Heart left ventricle (tissue), 16 donors: ENCODE measurements at places on chromosomes 1 and 21.
A peak's percentile ranks its signal among the peaks of the same experiment; 100 is the strongest.

- H3K27me3 ChIP-seq: no peaks in the 10 kb centered on the region
- no peak for DNase-seq
- no peak overlapping the region for H3K4me3 ChIP-seq
- no peaks in the 10 kb centered on the region for H3K4me1 ChIP-seq
- H3K27ac ChIP-seq: no peak overlapping the region
These were observed 31.2 kb downstream of the IRF2BP2 start for GRCh38 chr1:234578735-234579134.

DNA sequence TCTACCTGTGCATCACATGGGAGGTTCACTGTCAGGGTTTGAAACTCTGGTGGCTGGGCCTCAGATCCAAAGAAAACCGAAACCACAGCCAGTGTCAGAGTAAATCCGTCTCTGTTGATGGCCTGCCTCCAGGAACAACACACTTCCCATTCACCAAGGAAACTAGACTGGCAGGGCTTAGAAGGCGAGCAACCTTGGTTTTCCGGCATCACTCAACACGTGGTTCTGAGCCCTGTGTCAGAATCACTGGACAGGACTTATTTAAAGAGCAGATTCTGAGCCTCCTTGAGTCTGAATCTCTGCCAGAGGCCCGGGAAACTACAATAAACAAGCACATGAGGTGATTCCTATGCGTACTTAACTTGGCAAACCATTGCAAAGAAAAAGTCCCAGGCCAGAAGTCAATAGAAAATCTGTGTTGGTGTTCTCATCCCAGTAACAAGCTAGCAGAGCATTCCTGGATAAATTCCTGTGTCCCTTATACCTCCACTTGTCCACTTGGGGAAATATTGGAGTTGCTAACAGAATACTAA lies 70.0 kb downstream of the KCTD3 start:
- H3K36me3 ChIP-seq: no peaks in the 10 kb centered on the region
- no peaks in the 10 kb centered on the region for H3K27me3 ChIP-seq
- H3K27ac ChIP-seq: no peak overlapping the region
- DNase-seq: no peak
- H3K4me1 ChIP-seq: no peaks in the 10 kb centered on the region
- peak overlapping the region; percentile 13 for H3K4me3 ChIP-seq

GRCh38 chr1:238254935-238255334 lies 364.2 kb upstream of the ZP4 start:
- no peak for DNase-seq
- H3K27me3 ChIP-seq: no peaks in the 10 kb centered on the region
- no peaks in the 10 kb centered on the region for H3K4me1 ChIP-seq
- H3K36me3 ChIP-seq: no peaks in the 10 kb centered on the region
- no peak overlapping the region for H3K4me3 ChIP-seq

GRCh38 chr1:161206411-161207140 lies 4.4 kb downstream of the NDUFS2 start:
- peaks cover 64% of the 10 kb centered on the region for H3K36me3 ChIP-seq
- DNase-seq: peak; percentile 68
- no peaks in the 10 kb centered on the region for H3K27me3 ChIP-seq
- no peak overlapping the region for H3K4me3 ChIP-seq
- peaks cover 6% of the 10 kb centered on the region for H3K4me1 ChIP-seq

GRCh38 chr1:154780541-154780940 lies 89.5 kb downstream of the KCNN3 start:
- H3K4me3 ChIP-seq: no peak overlapping the region
- DNase-seq: no peak
- no peaks in the 10 kb centered on the region for H3K27me3 ChIP-seq
- H3K36me3 ChIP-seq: no peaks in the 10 kb centered on the region
- H3K4me1 ChIP-seq: no peaks in the 10 kb centered on the region

- no peak for DNase-seq
- peak overlapping the region; percentile 81 for H3K27ac ChIP-seq
- no peaks in the 10 kb centered on the region for H3K4me1 ChIP-seq
These were observed 12.1 kb upstream of the CDK11B start for GRCh38 chr1:1670866-1671265.

- no peak overlapping the region for H3K4me3 ChIP-seq
- no peaks in the 10 kb centered on the region for H3K4me1 ChIP-seq
- H3K36me3 ChIP-seq: no peaks in the 10 kb centered on the region
- H3K27ac ChIP-seq: no peak overlapping the region
- DNase-seq: no peak
- H3K27me3 ChIP-seq: no peaks in the 10 kb centered on the region
These were observed 205.9 kb upstream of the DPYD start for GRCh38 chr1:98126740-98127139.

- no peaks in the 10 kb centered on the region for H3K27me3 ChIP-seq
- H3K36me3 ChIP-seq: no peaks in the 10 kb centered on the region
- H3K27ac ChIP-seq: no peak within 1 kb of the TSS
- DNase-seq: no peak
- no peaks in the 10 kb centered on the region for H3K4me1 ChIP-seq
These were observed at the start of gene OR6F1 for GRCh38 chr1:247716546-247716945. OR6F1 (minus strand) TSS chr1:247716646; CDS start chr1:247712755, 3,891 bp downstream.

DNA sequence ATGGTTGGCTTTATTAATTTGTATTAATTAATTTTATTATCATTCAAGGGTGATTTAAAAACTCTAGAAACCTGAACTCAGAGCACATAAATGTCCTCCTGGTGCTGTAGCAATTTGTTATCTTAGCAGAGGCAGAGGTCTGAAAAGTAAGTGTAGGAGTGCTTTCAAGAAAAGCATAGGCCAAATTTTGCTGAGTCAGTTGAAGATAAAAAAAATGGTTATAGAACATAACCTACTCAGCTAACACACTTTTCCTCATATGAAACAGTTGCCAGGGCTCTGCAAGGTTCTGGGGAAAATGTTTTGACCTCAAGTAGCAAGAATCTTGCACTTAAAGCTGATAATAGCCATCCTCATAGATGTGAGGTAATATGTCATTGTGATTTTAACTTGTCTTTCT lies 53.5 kb upstream of the CHODL start:
- no peaks in the 10 kb centered on the region for H3K4me1 ChIP-seq
- no peak overlapping the region for H3K27ac ChIP-seq
- no peak overlapping the region for H3K4me3 ChIP-seq
- DNase-seq: no peak

DNA sequence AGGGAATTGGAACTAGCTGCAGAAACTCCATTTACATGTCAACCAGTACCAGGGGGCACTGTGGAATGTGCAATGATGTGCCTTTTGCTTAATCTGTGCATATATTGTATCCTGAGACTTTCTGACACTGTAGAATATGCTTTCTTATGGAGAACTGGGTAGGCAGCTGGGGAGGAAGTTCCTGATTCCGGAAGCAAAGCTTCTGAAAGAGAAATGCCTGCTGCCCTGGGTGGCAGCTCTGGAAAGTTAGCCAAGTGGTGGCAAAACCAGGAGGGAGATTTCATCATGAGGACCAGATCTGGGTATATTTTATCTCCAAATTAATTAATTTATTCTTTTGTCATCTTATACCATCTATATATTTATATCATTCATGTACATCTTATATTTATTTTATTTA lies 116.7 kb downstream of the XCL2 start:
- H3K36me3 ChIP-seq: no peaks in the 10 kb centered on the region
- no peaks in the 10 kb centered on the region for H3K27me3 ChIP-seq
- no peak overlapping the region for H3K27ac ChIP-seq

DNA sequence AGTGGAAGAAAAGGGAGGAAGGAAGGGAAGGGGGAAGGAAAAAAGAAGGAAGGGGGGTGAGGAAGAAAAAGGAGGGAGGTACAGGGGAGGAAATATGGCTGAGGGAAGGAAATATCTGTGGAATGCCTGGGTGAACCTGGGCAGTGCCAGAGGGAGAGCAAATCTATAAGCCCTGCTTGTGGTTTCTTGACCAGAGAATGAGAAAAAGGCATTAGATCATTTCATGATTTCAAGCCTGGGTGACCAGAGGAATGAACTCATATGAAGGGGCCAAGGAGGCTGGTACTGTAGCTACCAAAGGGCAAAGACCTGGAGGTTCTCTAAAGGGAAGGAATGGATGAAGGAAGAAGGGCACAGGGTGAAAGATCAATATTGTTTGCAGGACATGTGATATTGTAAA lies 31.4 kb downstream of the GNG12 start:
- H3K36me3 ChIP-seq: no peaks in the 10 kb centered on the region
- H3K27me3 ChIP-seq: no peaks in the 10 kb centered on the region
- peaks cover 19% of the 10 kb centered on the region for H3K4me1 ChIP-seq

- no peaks in the 10 kb centered on the region for H3K27me3 ChIP-seq
- no peak for DNase-seq
- no peak overlapping the region for H3K4me3 ChIP-seq
- no peaks in the 10 kb centered on the region for H3K36me3 ChIP-seq
- no peak overlapping the region for H3K27ac ChIP-seq
These were observed 168.6 kb downstream of the KAZN start for GRCh38 chr1:14767075-14767474.

DNA sequence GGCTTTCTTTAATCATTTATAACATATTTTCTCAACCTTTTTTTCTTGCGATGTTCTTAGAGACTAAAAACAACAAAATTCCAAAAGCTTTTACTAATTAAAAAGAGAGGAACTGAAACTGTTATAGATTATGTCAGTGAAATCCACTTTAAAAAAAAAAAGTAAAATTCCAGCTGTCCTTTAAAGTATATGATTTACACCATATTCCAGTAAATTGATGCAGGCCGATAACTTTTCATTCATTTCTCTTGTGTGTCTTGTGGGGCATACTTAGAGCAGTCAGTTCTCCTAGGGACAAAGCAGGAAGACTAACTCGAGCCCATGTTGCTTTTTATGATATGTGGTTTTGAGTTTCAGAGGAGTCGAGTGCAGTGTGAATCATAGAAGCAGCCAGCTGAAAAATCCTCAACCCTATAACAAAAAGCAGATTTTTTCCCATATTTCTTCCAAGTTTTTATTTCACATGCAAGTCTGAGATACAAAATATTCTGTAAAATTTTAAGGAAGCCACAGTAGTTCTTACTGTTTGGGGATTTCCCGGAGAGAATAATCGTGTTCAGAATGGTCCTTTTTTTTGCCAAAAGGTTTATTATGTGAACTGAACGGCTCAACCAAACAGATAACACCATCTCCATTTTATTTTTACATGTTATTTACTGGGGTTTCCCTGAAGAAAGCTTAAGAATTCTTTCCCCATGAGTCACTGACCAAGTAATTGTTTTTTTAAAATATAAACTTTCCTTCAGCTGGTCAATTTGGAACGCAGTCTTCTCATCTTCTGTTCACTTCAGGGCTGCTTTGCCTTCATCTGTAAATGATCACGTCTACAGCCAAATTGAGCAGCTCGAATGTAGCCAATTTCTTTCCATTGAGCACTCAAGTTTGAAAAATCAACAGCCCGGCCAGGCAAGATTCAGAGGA lies 77.0 kb upstream of the C1orf105 start:
- H3K27ac ChIP-seq: peak overlapping the region; percentile 74
- no peaks in the 10 kb centered on the region for H3K27me3 ChIP-seq
- no peaks in the 10 kb centered on the region for H3K36me3 ChIP-seq
- no peaks in the 10 kb centered on the region for H3K4me1 ChIP-seq
- no peak for DNase-seq
- H3K4me3 ChIP-seq: no peak overlapping the region

- H3K27me3 ChIP-seq: no peaks in the 10 kb centered on the region
- no peak overlapping the region for H3K27ac ChIP-seq
- no peak for DNase-seq
- H3K36me3 ChIP-seq: no peaks in the 10 kb centered on the region
- no peaks in the 10 kb centered on the region for H3K4me1 ChIP-seq
- no peak overlapping the region for H3K4me3 ChIP-seq
These were observed 146.9 kb downstream of the PDE4B start for GRCh38 chr1:65939636-65940035.

- H3K27me3 ChIP-seq: no peaks in the 10 kb centered on the region
- no peak overlapping the region for H3K4me3 ChIP-seq
- no peaks in the 10 kb centered on the region for H3K4me1 ChIP-seq
- H3K27ac ChIP-seq: no peak overlapping the region
- no peak for DNase-seq
- no peaks in the 10 kb centered on the region for H3K36me3 ChIP-seq
These were observed 66.0 kb downstream of the SYDE2 start for GRCh38 chr1:85134583-85135391.

GRCh38 chr1:145946477-145946986 lies 11.3 kb downstream of the LIX1L start:
- no peaks in the 10 kb centered on the region for H3K27me3 ChIP-seq
- no peak overlapping the region for H3K4me3 ChIP-seq
- peaks cover 47% of the 10 kb centered on the region for H3K36me3 ChIP-seq
- H3K27ac ChIP-seq: no peak overlapping the region
- no peak for DNase-seq

DNA sequence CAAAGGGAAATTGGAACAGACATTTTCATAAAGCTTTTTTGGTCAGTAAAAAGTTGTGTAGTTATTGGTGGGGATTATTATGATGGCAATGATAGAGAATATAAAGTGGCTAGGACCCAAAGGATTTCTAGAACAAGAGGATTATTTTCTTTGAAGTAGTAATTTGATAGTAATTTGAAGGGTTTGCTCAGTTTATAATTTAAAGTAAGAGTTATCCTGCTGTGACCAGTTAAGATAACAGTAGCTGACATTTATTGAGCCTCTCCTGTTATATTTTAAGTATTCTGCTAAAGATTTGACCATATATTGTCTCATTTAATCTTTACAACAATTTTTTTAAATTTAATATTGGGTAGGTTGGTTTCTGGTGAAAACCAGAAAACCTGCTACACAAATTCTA lies 14.7 kb downstream of the CAPZA1 start:
- peaks cover 61% of the 10 kb centered on the region for H3K4me1 ChIP-seq
- no peaks in the 10 kb centered on the region for H3K27me3 ChIP-seq
- no peak overlapping the region for H3K4me3 ChIP-seq

GRCh38 chr1:86925742-86926141 lies 11.3 kb downstream of the HS2ST1 start:
- H3K27ac ChIP-seq: no peak overlapping the region
- no peak overlapping the region for H3K4me3 ChIP-seq
- no peaks in the 10 kb centered on the region for H3K36me3 ChIP-seq

DNA sequence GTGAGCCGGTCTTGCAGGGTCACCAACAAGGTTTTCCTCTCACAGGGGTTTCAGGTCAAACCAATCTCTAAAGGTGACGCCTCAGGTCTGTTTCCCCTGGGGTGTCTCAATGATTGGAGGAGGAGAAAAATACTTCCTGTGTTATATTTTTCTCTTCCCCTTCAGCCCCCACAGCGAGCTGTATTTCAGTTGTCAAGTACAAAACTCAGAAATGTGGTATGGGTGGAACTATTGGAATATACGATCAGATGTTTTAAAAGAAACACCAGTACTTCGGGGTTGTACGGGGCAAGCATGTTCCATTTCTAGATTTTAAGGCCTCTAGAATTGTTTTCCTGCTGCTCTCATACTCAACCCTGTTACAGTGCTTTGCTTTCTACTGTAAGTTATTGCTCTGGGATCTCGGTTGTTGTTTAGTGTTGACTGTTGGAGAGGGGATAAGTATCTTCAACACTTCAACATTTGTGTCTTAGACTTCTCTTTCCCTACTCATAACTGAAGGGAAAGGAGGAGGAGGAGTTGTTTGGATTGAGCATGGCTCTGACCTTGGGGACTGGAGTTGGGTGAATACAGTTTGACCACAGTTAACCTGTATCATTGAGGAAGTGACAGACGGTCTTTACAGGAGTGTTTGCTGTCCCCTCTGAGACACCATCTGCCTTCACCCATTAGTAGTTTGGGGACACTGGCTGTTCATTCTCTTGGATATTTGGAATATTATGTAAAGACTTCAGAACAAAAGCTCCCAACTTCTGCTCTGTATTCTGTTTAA lies 2.0 kb downstream of the MAPKAPK2 start:
- no peaks in the 10 kb centered on the region for H3K36me3 ChIP-seq
- H3K4me3 ChIP-seq: peak overlapping the region; percentile 90
- H3K27me3 ChIP-seq: no peaks in the 10 kb centered on the region
- peaks cover 69% of the 10 kb centered on the region for H3K4me1 ChIP-seq
- DNase-seq: no peak
